ENCODE measurements at places on chromosomes 5 and 9.

GRCh38 chr9:25857147-25857546, 178.9 kb upstream of the TUSC1 start:
- no peak for DNase-seq

GRCh38 chr5:138595180-138595795, 20.1 kb upstream of the HSPA9 start:
- DNase-seq = no peak

- DNase-seq = no peak
Measured at GRCh38 chr5:142100307-142100706, 8.3 kb upstream of the NDFIP1 start.

- DNase-seq = no peak
Measured at GRCh38 chr9:12698986-12699385, 5.8 kb downstream of the TYRP1 start.

All from NCI-H226 (cell line).